SJSA1 (cell line): ENCODE measurements at places on chromosomes 1 and 21. TPM values are rescaled to one million over a fixed set of nuclear protein-coding genes. Genes with fewer than 3 reads are reported as not detected.

DNA sequence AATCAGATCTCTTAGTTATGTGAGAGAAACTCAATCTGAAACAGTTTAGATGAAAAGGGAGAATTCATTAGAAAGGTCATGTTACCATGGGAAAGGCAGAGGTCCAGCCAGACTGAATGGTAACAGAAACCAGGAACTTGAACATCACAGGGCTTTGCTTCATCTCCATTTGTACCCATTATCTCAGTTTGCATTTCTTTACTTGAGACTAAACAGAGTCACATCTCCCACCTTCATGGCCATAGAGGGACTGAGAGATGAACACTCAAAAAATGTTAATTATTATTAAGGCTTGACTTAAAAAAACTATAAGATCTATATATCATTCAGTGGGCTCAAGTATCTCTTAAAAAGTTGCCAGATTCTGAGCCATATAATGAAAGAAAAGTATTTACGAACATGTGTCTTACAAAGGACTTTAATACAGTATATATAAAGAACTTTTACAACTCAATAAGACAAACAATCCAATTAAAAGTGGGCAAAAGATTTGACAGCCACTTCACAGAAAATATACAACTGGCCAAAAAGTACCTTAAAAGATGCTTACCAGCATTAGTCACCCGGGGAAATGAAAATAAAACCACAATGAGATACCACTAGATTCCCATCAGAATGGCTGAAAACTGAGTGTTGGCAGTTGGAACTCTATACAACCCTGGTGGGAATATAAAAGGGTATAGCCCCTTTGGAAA, 13.2 kb downstream of the KYAT3 start:
- peak; percentile 65 for DNase-seq

Gene AQP10
- not detected in 2 replicates for total RNA-seq

GRCh38 chr1:155004352-155005075, 1.9 kb downstream of the ZBTB7B start:
- no peak for DNase-seq

GRCh38 chr1:37556712-37557196, at the start of gene DNALI1:
TSS of gene DNALI1 (plus strand) at chr1:37556940. CDS start at chr1:37556995, 55 bp downstream.
- peak; percentile 79 for DNase-seq

- peak; percentile 17 for DNase-seq
Observed at GRCh38 chr1:53371851-53372250, 44.0 kb upstream of the LRP8 start.

- no peak for DNase-seq
Observed at GRCh38 chr1:40001456-40001855, 39.1 kb upstream of the CAP1 start.

Gene PDZK1
- total RNA-seq = 2.1 TPM in 1 of 2 replicates, not detected in the other

GRCh38 chr21:44867464-44867863, 6.0 kb downstream of the PTTG1IP start:
- no peak for DNase-seq

Gene CATSPERE
- total RNA-seq = 0.05 TPM in 1 of 2 replicates, not detected in the other

- DNase-seq = no peak
Observed at GRCh38 chr21:46253610-46254124, 25.1 kb upstream of the LSS start.

Gene PADI3
- total RNA-seq = 1.0 and 3.6 TPM in 2 replicates

- DNase-seq = no peak
Observed at GRCh38 chr1:18112611-18113010, 5.0 kb downstream of the IGSF21 start.

GRCh38 chr1:83508485-83509151, 490.3 kb downstream of the TTLL7 start:
- peak; percentile 66 for DNase-seq

Gene EDN2
- 3.0 and 6.7 TPM in 2 replicates for total RNA-seq

Gene KCNA3
- not detected in 2 replicates for total RNA-seq

DNA sequence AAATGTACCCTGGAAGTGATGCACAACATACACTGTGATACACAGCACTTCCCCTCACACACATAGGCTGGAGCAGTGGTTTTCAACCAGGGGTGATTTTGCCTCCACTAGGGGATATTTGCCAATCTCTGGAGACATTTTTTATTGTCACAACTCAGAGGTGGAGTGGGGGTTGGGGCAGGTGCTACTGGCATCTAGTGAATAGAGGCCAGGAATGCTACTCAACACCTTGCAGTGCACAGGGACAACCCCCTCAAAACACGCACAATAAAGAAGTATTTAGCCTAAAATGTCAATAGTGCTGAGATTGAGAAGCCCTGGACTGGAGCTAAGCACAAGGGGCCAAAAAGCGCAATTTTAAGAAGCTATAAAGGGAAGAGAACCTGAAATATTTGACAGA, 54.1 kb downstream of the DNAJC6 start:
- DNase-seq = no peak

GRCh38 chr1:247211339-247211738, 39.5 kb upstream of the ZNF124 start:
- no peak for DNase-seq

Gene CD1E
- total RNA-seq = not detected in 2 replicates

DNA sequence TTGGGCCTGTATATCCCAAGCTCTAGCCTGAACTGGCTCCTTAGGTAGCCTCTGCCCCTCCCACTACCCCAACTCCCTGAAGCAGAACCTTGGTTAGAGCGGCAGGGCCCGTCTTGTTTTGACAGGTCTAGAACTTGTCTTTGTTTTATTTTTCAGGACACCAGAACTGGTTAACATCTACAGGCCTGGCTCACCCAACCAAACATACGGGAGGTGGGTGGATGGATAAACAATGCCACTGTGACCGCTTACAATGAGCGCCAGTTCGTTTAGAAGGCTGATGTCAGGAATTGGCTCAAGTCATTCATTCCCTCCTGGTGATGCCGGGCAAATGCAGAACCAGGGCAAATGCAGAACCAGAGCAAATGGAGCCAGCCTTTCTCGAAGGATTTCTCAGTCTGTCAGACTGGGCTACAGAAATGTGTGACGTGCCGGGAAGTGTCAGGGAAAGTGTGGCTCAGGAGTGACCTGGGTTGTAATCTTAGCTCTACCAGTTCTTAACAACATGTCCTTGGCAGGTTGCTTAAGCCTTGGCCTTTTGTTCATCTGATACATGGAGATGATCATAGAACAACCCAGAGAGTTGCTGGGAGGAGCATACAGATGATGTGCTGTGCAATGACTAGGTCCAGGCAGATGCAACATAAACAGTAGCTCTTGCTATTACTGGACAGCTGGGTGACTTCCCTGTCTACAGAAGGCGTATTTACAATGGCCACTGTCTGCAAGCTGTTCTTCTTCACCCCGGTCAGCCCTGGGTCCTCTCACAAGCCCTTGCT, 30.5 kb upstream of the BTG2 start:
- DNase-seq = no peak
